ENCODE measurements at places on chromosomes 3 and 15.

DNA sequence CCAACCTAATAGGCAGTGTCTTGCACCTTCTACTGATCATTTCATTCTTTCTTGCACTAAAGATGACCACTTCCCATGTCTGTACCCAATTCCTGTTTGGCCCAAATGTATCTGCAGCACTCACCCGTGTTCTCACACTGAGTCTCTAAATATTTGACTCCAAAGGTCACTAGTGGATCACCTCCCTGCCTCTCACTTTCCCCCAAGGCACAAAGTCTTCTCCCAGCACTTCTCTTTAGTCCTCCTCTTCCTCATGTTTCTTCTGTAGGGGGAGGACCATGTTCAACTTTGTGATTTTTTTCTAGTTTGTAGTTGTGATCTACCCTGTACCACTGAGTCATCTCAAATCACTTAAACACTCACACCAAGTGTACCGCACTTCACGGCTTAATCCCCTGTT lies 13.9 kb downstream of the NR1I2 start:
- DNase-seq: no peak

GRCh38 chr3:111725706-111726105 lies 130.6 kb upstream of the ZBED2 start:
- DNase-seq: no peak

DNA sequence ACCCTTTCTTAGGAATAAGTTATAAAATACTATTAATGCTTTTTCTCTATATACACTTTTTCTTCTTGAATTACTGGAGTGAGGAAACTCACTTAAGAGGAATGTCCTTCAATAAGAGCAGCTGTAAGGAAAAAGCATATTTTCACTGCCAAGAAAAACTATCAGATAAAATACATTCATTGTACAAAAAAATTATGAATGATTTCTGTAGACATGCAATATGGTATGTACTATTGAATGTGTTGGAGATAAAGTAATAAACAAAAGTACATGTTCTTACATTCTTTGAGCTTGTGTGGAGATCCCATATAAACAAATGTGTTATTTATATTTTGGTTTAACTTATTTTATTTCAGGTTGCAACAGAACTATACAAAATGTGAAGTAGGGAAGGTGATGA lies 241.0 kb upstream of the ZNF717 start:
- no peak for DNase-seq

GRCh38 chr3:105686278-105686897 lies 182.4 kb downstream of the CBLB start:
- DNase-seq: no peak

GRCh38 chr3:184058029-184058428 lies 5.2 kb downstream of the HTR3C start:
- no peak for DNase-seq

DNA sequence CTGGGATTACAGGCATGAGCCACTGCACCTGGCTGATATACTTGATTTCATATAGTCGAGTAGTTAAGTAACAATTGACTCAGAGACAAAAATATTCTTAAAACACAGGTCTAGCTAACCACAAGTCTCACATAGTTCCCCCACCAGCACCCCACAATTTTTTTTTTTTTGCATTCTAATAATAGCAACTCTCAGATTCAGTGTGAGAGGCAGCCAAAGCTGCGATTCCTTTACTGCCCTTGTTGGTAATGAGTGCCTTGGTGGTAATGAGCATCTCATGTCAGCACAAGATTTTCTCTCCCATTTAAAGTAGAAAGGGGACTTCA lies 72.5 kb downstream of the WWTR1 start:
- DNase-seq: no peak

DNA sequence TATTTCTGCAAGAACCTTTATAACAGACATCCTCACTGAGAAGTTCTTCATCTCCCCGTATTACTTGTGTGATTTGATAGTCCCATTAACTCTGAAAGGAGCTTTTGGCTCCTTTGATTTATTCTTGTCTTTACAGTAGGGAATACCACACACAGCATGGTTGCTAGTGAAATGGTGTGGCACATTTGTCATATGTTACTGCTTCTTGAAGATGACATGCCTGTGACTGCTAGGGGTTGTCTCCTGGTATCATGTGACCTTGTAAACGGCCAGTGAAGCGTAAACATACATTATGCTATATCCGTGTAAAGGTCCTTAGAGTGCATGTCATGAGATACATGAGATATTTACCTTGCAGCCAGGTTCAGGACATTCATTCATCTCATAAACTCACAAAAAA lies 197.9 kb downstream of the RYR3 start:
- no peak for DNase-seq

- DNase-seq: no peak
These were observed 25.4 kb upstream of the MRPS22 start for GRCh38 chr3:139318431-139318816.

DNA sequence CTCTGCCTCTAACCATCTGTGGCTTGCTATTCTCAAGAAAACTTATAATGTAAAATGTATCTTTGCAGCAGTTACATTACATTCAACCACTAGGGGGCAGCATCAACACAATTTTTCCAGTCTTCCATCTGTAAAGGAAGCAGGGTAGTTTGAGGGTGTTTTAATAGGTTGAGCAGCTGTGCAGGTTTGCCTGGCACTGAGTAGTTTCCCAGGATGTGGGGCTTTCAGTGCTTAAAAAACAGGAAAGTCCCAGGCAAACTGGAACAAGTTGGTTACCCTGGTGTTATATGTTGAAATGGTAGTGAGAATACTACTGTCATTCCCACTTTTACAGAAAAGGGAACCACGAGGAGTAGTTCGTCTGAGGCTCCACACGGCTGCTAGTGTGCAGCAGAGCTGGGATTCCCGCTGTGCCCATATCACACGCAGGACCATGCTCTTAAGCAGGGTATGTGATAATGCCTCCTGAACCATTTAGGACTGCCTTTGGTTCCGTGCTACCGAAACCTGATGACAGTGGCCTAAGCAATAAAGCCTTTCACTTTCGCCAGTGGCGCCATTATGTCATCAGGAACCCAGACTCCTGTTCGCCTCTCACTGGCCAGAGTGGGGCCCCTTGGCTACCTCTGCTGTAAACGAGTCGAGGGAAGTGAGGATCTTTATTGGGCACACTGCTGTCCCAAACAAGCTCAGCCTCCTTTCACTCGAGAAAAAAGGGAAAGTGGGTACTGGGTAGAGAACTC lies 64.7 kb upstream of the ZBTB38 start:
- DNase-seq: peak; percentile 66

GRCh38 chr15:93213281-93213680 lies 124.3 kb upstream of the RGMA start:
- DNase-seq: no peak

- DNase-seq: no peak
These were observed 400.0 kb upstream of the C2CD4B start for GRCh38 chr15:62564886-62565633.

GRCh38 chr3:150235799-150236198 lies 172.3 kb upstream of the TSC22D2 start:
- no peak for DNase-seq

GRCh38 chr3:14451844-14452739 lies 49.7 kb downstream of the SLC6A6 start:
- no peak for DNase-seq

DNA sequence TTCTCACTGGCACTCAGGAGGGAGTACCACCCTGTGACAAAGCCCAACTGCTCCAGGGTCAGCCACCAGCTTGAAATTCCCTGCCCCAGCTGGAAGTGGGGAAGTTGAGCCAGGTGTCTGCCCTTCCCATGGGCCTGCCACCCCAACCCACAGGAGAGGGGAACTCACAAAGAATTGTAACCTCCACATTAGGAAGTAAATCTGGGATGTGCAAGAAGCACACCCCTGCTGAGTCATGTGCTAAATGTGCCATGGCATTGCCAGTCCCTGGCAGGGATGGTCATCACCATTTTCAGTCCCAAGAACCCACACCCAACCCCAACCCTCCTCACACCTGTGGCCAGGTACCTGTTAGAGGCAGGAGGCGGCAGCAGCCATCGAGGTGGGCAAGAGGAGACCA lies 165.2 kb upstream of the THBS1 start:
- no peak for DNase-seq

DNA sequence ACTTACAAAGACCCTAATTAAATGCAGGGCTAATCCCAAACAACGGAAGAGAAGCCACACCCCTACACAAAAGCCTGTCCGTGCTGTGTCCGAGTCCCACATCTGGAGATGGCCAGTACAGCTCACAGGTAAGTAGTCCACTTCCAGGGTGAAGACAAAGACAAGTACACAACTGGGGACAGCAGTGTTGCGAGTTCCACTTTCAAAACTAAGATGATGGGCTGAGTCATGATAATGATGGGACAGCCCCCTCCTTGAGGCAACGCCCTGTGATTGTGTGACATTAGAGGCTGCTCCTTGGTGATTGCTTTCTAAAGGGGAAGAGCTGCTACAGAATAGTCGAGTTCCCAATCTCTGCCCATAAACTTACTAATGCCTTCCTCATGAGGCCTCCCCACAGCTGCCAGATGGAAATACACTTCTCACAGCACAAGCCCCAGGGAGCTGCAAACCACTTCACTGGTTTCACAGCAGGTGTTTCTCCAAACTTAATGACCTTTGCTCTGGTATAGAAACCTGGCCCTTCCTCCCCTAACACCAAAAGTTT lies 27.6 kb downstream of the RFT1 start:
- DNase-seq: peak; percentile 66

- DNase-seq: no peak
These were observed 46.8 kb downstream of the LSM3 start for GRCh38 chr3:14225421-14225820.

DNA sequence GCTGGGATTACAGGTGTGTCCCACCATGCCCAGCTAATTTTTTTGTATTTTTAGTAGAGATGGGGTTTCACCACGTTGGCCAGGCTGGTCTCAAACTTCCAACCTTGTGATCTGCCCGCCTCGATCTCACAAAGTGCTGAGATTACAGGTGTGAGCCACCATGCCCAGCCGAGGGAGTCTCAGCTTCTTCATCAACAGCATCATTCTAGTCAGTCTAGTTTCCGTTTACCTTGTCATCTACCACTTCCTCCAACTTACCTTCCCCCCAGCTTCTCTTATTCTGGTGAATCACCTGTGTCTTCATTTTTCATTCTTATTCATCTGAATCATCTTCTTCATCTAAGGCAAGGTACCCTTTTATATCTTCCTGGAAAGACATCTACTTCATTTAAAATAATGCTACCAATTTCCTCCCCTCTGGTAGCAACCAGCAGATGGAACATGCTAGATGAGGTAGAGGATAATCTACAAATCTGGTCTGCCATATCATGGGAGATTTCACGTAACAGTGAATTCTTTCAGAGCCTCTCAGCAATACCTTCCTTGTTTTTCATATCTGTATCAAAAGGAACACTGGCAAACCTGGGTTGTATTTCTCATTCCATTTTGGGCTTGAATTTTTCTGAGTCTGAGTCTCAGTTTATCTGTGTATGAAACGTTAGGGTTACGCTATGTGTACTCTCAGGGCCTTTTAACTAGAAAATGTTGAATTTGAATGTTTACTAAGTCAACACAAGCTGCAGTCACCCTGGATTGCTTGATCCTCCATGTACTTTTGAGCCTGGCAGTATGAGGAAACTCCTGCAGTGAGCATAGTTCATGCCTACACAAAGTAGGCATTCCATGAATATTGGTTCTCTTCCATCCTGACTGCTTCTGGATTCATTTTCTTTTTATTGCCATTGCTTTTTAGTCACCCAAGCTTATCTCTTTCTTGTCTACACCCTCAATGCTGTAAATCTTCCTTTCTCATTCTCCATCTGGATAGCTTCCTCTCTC lies 16.8 kb downstream of the LPP start:
- DNase-seq: peak; percentile 69

DNA sequence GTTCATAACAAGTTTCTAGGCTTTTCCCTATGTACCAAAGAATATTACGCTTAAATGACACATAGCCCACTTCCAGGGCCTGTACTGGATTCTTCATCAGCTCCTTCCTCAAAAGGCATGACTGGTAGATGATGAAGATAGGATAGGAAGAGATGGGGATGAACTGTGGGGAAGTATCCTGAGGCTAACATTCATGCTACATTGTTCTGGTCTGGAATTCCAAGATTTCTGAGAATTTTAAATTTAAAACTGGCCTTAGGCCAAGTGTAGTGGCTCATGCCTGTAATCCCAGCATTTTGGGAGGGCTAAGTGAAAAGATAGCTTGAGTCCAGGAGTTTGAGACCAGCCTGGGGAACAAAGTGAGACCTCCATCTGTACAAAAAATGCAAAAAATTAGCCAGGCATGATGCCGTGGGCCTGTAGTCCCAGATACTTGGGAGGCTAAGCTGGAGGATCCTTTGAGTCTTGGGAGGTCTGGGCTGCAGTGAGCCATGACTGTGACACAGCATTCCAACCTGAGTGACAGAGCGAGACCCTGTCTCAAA lies 160.1 kb upstream of the PLAAT1 start:
- DNase-seq: no peak

- no peak for DNase-seq
These were observed 140.6 kb downstream of the GBE1 start for GRCh38 chr3:81620849-81621248.

- DNase-seq: no peak
These were observed 21.9 kb downstream of the PRKCD start for GRCh38 chr3:53182764-53183355.

- no peak for DNase-seq
These were observed 467.5 kb downstream of the C3orf38 start for GRCh38 chr3:88617283-88617682.

DNA sequence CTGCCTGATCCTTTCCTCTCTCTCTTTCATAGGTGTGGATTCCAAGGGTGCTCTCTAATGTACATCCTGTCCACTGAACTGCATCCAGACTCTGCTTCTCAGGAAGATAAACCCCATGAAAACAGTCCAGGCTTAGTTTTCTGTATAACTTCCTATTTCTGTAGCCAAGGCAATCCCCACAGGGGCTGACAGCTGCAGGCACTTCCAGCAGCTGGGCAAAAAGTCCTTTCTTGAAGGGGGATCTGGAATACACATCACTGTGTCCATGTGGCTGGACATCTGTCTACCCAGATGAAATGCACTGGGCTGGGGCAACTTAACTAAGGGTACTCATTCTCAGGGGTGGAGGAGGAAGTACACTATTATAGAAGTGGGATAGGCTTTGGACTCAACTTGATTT lies 72.2 kb downstream of the NR1D2 start:
- no peak for DNase-seq

DNA sequence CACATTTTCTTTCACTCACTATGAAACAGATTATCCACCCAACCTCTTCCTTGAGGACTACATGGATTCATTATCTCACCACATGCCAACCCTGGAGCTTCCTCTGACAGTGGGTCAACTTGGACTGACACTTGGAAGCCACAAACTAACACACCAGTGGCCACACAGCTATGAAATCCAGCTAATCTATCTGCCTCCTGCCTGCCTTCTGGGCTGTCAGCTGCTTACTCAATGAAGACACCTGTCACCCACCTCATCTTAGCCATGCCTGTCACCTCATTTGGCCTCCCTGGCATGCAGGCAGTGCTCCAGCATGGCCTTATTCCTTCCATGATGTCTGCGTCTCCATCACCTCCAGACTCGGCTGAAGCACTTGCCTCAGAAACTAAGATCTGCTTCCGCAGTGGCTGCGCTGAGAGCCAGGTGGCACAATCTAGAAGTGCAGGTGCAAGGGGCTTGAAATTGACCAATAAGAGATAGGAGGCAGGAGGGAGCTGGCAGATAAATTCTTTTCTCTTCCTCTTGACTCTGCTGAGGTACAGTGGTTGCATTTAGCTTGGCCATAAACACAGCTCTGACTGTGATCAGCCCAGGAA lies 105.2 kb upstream of the RNF7 start:
- DNase-seq: no peak

- no peak for DNase-seq
These were observed 339.2 kb downstream of the FOXP1 start for GRCh38 chr3:71244153-71244825.
